Stimulated activated naive B cell treated with anti-CD40 and anti-IgM and Interleukin-4, amounts not matched to agents 10 μg/mL and 1 μg/mL and 100 μg/mL, for 72 hours (primary cell): ENCODE measurements at places on chromosomes 2 and 18.

DNA sequence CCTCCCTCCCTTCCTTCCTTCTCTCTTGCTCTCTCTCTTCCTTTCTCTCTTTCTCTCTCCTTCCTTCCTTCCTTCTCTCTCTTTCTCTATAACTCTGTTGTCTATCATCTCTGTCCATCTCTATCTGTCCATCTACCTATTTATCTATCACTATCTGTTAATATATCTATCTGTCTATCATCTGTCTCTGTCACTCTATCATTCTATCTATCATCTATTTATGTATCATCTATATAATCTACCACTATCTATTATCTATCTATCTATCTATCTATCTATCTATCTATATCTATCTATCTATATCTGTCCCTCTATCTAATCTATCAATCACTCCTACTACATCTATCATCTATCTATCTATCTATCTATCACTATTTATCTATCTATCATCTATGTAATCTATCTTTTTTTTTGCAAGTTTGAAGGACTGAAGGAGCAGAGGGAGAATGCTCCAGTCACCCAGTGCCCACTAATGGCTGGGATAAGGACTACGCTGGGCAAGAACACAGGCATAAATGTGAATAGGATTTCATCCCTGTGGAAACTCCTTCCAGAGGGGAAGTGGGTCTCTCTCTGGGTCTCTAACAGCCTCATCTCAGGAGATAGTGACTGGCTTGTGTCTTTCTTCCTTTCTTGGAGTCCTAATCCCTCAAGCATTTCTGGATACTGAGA lies 427.0 kb downstream of the LPIN1 start:
- no peak for DNase-seq

DNA sequence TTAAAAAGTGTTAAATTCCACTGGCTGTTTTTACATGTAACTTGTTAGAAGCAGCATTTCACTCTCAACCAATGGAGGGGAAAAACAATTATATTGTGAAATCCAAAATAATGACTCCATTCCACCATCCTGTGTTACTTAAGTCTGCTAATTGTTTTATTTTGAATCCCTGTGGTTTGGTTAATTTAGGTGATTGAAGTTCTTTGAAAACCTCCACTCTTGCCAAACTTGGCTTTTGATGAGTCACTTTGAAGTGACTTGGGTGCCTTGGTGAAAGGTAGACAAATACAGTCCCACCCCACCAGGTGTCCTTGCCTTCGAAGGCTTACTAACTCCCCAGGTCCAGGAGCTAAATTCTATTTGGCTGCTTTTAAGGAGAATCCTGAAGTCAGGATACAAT lies 1303.8 kb upstream of the NRXN1 start:
- no peak for DNase-seq

DNA sequence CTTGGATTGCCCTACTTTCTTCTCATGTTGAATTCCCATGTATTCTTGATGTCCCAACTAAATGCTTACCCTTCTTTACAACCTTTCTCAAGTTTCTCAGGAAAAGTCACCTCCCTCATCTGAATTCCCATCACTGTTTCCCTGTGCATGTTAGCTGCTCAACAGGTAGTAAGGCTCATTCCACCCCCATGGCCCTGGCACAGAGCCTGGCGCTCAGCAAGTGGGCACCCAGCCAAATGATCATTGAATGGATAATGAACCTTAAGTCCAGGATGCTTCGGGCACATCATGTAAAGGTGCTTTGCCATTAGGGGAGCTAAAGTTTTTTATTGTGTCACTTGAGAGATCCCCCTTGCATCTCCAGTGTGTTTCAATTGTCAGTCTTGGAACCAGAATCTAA lies 124.0 kb downstream of the PKP4 start:
- DNase-seq, result no peak

DNA sequence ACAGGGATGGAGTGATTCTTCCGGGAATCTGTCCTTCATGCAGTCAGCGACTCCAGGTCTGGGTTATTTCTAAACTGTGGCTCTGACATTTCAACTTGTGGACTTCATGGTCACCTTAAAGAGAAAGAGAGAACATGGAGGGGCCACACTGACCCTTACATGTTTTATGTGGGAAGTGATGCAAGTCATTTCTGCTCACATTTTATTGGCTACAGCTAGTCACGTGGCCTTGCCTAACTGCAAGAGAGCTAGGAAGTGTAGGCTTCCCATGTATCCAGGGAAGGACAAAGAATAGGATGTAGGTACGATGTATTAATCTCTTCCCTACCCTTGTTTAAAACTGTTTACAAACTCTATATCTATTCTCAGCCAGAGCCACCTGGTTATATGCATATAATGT lies 30.3 kb upstream of the AFTPH start:
- no peak for DNase-seq

DNA sequence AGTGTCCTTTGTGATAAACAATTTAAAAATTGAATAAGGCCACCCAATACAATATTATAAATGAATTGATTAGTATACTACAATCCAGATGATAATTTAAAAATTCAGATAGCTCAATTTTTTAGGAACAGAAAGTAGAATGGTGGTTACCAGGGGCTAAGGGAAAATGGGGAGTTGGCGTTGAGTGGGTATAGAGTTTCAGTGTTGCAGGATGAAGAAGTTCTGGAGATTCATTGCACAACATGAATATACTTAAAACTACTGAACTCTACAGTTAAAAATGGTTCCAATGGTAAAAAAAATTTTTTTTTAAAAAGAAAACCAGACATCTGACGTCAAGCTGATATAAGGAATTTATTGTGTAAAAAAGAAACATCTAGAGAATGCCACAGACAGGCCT lies 20.9 kb downstream of the SLC39A6 start:
- DNase-seq, result no peak

- DNase-seq, result no peak
These were observed 67.4 kb upstream of the VRK2 start for GRCh38 chr2:57979158-57979557.

GRCh38 chr2:122166820-122167219 lies 411.4 kb downstream of the TSN start:
- DNase-seq, result no peak
